ENCODE measurements at places on chromosomes 3 and 15. TPM values are rescaled to one million over a fixed set of nuclear protein-coding genes. Genes with fewer than 3 reads are reported as not detected.

DNA sequence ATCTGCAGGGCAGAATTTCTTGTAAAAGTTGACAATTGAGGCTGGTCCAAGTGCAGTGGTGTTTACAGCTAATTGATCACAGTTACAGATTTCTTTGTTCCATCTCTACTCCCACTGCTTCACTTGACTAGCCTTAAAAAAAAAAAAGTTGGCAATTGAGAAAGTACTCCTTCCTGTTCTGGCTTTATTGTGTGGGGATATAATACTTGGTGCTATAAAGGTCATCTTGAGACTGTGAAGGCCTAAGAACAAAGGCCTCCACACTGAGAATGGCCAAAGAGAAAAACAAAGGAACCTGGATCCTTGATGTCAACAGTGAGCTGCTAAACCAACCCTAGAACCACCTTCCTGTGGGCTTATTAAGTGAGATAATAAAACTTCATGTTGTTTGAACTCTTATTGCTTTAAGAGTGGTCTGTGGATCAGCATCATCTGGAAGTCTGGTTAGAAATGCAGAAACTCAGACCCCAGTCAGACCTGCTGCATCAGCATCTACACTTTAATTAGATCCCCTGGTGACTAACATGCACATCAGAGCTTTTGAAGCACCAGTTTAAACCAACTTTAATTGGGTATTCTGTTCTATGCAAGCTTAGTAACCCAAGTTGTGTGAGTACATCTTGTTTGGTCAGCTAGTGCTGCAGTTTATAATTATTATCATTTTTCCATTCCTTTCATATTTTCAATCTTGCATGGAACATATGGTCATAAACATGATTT lies 55.2 kb downstream of the TMOD3 start:
- no peak for DNase-seq

- no peak for DNase-seq
Measured at GRCh38 chr15:69496001-69496400, 43.4 kb downstream of the RPLP1 start.

GRCh38 chr15:92306663-92307062 lies 87.0 kb upstream of the ST8SIA2 start:
- DNase-seq, result peak; percentile 63

- no peak for DNase-seq
Measured at GRCh38 chr15:57735431-57735830, 28.9 kb downstream of the POLR2M start.

GRCh38 chr3:53035825-53036619 lies 9.9 kb downstream of the SFMBT1 start:
- DNase-seq, result no peak

GRCh38 chr3:58994746-58995330 lies 55.0 kb downstream of the CFAP20DC start:
- peak; percentile 51 for DNase-seq

- DNase-seq, result no peak
Measured at GRCh38 chr15:68556139-68556990, 22.4 kb upstream of the CORO2B start.

DNA sequence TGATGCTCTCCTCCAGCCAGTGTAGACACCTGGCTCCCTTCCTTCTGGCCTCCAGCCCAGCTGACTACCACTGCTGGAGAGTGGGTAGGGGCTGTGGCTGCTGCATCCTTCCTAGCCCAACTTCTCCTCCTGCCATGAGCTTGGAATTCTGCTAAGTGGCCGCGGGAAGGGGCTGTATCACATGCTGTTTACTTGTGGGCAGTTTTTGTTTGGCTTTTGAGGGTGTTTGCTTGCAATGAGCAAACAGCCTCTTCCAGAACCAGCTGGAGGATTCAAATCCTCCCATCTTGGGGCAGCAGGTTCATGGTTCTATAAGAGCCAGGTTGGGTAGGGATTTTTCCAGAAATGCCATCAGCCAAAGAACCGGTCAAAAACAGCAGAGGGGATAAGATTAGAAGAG lies 9.0 kb downstream of the GASK1A start:
- DNase-seq, result no peak

Gene CISH
- total RNA-seq, result 0.20 TPM

Gene HTR3D
- total RNA-seq, result not detected

Data from NCI-H460 (cell line).